NCI-H1694 (cell line): ENCODE measurements at places on chromosomes 12 and 14.

DNA sequence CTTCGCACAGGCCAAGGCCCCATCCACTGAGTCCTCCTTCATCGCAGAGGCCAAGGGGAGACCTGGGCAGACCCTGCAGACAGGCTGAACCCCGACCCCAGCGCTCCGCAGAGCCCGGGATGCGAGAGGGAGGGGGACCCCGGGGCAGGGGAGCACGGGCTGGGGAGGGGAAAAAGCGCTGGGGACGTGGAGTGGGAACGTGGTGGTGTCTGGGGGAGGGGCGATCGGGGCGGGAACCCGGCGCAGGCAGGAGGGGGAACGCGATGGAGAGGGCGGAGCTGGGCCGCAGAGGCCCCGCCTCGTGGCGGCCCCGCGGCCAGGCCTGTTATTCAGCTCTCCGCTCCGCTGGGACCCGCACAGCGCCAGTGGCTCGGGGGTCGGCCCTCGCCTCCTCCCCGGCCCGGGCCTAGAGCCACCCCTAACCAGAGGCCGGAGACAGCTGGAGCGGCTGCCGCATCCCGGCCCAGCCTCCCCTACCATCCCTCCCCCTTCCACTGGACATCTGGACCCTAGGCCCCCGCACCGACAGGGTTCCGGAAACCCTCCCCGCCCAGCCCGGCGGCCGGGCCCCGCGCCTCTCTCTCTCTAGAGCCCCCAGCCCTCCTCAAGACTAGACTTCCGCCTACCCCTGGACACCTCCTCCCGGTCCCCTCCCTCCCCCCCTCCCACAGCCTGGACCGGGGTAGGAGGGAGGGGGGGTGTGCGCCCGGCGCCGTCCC is at the start of gene ARHGEF25:
Gene ARHGEF25, plus strand, starts transcription at position 328 of the 719 bp plus-strand sequence. CDS start 460 bp downstream, outside the sequence.
- peak; percentile 36 for DNase-seq

GRCh38 chr12:32891956-32892355 is 4.6 kb downstream of the PKP2 start:
- DNase-seq: no peak

GRCh38 chr12:61538951-61539350 is 721.3 kb upstream of the USP15 start:
- no peak for DNase-seq

DNA sequence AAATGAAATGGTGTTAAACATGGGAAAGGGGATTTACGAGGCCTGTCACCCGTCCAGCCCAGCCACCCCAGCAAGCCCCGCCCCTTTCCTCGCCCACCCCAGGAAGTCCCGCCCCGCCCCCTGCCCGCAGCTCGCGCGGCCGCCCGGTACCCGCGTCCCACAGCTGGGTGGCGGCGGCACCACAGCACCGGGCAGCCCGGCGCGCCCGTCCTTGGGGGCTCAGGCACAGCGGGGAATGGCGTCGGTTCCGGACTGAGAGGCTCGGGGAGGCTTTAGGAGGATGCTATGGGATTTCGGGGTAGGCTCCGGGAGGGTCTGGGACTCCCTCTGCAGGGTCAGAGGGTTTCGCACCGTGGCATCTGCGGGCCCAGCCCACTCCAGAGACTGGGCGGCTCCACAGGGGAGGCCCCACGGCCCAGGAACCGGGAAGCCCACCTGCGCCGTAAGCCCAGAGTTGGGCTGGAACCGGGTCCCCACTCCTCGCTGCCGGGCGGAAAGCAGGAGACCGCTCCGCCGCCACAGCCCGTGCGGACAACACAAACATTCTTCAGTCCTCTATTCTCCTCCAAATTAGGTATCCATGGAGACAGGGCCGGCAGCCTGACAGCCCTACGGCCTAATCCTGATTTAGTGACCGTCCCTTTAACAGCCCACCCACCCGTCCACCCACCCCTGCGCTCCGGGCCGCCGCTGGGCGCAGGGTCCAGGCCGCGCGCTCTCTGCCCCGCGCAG is 1.4 kb downstream of the FIGNL2 start:
- no peak for DNase-seq

GRCh38 chr12:58532855-58533608 is 387.3 kb downstream of the LRIG3 start:
- no peak for DNase-seq
